Activated T-cell treated with anti-CD3 and anti-CD28 coated beads, Interleukin-2, amount 50 U/mL, for 1 hour (primary cell): ENCODE measurements at places on chromosomes 1 and 21.

DNA sequence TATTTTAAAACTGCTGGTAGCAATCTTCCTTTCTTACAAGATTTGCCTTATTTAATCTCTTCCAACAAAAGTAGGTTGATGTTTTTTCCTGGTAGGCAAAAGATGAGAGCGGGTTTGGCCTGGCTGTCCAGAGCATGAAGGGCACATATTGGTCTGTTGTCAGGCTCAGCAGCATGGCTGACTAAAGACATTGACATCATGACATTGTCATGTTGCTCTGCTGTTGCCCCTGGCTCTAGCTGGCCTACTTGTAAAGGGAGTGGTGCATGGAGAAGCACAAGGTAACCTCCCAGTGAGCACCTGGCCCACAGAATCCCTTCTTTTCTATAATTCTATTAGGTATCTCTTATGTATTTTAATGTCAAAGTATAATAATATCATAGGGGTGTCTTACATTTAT, 23.6 kb downstream of the GNPAT start:
- no peak for DNase-seq

DNA sequence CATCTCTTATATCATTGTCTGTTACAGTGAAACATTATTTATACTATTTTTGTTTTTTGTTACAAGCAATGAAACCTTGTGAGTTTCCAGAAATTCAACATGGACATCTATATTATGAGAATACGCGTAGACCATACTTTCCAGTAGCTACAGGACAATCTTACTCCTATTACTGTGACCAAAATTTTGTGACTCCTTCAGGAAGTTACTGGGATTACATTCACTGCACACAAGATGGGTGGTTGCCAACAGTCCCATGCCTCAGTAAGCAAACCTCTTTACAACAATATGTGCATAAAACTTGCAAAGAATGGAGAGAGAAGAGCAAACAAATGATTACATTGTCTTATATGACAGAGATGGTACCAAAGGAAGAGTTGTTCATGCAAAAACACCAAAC, 22.4 kb downstream of the CFHR4 start:
- DNase-seq, result no peak

- no peak for DNase-seq
Observed at GRCh38 chr1:100995198-100995988, 30.2 kb downstream of the DPH5 start.

GRCh38 chr1:22133931-22134324, 9.0 kb downstream of the WNT4 start:
- no peak for DNase-seq

GRCh38 chr1:247862756-247863155, 5.8 kb downstream of the TRIM58 start:
- no peak for DNase-seq
